Choroid plexus epithelial cell (primary cell): ENCODE measurements at places on chromosomes 16 and 17.
A peak's percentile ranks its signal among the peaks of the same experiment; 100 is the strongest.

- no peak for DNase-seq
These were observed 331.4 kb downstream of the GRIN2A start for GRCh38 chr16:9850817-9851216.

DNA sequence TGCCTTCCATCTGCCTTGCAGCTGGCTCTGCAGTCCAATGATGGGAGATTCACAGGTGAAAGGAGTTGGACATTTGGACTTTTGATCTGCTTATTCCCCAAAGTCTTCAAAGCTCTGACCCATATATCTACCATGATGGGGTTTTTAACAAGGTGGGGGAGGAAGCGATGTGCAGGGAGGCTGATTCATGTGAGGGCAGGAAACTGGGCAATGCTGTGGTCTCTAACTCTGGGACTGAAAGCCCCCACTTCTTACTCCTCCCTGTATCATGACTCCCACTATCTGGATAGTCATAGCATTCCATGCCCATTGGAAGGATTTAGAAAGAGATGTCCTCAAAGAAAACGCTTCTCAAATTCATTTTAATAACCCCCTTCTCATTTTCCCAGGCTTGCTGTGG lies 16.3 kb downstream of the HOXB1 start:
- DNase-seq, result no peak

DNA sequence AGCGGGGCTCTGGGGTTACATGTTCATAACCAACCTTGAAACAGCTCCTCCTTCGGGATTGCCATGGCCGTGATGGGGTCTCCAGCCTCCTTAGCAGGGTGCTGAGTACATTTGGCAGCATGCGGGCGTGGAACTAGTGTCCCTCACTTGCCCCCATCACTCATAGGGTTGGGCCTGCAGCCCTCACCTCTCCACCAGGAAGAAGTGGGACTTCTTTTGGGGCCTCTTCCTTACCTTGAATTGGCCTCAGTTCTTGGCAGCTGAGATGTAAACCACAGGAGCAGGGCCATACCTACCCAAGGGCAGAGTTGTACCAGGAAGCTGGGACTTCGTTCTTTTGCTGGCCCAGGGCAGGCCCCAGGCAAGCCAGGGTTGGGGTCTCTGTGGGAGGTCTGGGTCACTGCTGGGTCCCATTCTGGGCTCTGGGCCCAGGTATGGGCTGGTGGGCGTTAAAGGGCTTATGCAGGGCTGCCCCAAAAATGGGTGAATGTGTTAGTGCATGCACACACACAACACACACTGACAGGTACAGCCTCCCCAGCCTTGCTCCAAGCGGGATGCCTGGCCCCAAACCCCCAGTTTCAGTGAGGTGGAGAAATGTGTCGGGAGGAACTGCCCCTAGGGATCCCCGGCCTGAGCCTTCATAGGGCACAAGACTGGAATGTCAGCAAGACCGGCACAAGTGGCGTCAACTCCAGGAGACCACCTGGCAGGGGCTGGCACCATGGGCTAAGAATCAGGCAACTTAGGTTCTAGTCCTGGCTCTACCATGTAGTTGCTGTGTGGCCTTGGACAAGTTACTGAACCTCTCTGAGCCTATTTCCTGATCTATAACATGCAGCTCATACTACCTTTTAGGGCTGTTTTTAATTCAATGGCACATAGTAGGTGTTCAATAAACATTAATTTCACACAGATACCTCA lies 3.9 kb upstream of the KRT15 start:
- no peak for DNase-seq

DNA sequence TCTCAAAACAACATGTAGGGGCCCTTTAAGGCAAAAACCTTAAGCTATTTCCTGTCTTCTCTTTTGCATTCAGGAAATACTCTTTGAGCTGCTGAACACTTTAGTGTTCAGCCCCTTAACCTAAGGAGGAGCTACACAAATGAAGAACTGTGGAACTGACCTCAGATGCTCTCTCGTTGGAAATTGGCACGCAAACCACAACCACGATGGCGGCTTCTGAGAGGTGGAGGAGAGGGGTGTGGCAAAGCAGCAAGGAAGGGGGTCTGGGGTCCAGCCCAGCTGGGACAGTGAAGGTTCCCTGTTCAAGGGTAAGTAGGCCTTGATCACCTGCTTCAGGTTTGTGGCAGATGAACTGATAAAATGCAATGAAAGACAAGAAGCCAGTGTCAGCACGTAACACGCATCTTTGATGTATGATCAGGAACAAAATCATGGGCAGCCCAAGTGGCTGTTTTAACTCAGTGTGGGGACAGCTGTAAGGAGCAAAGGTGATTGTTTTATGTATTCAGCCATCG lies 291.6 kb upstream of the TNRC6C start:
- no peak for DNase-seq

DNA sequence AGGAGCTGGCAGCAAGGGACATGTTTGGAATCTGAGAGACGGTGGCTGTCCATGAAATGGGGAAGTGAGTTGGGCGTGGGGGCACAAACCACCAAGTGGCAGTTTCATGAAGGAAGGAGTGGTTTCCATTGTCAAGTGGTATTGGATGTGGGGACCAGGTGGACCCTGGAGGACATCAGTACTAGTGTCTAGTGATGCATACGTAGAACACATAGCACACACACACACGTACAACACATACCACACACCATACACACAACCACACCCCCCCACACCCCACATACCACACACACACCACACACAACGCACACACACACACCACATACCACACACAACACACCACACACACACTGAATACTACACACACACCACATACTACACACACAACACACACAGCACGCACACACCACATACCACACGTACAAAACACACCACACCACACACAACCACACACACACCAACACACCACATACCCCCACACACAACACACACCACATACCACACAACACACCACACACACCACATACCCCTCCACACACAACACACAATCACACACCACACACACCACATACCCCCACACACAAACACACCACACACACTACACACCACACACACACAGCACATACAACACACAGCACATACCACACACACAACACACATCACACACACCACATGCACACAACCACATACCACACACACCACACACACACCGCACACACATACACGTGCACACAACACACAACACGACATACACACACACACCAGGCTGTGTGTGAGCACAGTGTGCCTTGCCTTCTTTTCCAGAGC lies 41.1 kb upstream of the GSE1 start:
- no peak for DNase-seq

- no peak for DNase-seq
These were observed 15.3 kb upstream of the RPTOR start for GRCh38 chr17:80529104-80529903.

DNA sequence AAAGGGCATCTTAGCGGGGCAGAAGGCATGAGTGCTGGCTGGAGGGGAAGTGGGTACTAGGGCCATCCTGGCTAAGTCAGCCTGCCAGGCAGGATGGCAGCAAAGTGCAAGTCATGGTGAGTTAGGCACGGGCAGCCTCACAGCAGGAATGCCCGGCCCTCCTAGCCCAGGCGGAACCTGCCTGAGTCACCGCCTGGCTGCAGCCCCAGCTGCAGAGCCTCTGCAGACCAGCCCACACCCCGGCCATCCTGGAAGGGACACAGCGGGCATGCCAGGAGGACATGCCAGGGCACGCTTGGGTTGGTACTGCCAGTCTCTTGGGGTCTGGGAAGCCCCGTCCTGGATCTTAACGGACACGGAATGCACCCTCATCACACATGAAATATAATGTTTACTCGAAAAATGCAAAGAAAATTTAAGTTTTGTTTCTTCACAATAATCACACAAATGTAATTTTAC lies 5.0 kb upstream of the ALDH3A1 start:
- DNase-seq, result peak; percentile 51

GRCh38 chr17:63929860-63930766 lies 2.0 kb downstream of the CD79B start:
- DNase-seq, result no peak

GRCh38 chr16:69613378-69614154 lies 47.8 kb downstream of the NFAT5 start:
- DNase-seq, result peak; percentile 65

DNA sequence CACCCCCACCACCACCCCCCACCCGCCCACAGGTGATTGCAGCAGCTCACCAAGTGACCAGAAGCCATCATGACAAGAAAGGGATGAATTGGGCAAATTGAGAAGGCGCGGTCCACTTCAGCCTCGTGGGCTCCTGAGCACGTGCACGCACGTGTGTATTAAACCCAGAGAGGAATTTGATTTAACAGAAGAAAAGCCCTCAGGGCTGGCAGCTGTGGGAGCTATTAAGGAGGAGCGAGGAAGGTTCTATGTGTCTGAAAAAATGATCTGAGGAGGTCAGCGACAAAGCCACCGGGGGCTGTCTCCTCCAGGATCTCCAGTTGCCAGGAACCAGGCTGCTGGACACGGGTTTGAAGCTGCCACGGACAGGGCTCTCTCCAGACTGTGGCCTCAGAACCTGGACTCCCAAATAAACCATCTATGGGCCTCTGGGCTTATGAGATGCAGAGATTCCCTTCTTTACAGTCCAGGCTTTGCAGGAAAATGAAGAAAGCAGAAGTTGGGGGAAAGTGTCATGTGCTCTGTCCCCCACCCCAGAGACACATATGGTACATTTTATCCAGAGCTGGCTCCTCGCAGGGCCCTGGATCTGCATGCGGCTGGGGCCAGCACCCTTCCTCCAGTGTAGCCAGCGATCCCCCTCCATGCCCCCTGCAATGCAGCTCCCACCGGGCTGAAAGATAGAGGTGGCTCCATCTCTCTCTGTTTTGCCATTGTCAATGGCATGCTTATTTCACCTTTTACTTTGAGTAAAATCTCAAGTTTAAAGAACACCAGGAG lies 219.7 kb upstream of the RPL38 start:
- no peak for DNase-seq

DNA sequence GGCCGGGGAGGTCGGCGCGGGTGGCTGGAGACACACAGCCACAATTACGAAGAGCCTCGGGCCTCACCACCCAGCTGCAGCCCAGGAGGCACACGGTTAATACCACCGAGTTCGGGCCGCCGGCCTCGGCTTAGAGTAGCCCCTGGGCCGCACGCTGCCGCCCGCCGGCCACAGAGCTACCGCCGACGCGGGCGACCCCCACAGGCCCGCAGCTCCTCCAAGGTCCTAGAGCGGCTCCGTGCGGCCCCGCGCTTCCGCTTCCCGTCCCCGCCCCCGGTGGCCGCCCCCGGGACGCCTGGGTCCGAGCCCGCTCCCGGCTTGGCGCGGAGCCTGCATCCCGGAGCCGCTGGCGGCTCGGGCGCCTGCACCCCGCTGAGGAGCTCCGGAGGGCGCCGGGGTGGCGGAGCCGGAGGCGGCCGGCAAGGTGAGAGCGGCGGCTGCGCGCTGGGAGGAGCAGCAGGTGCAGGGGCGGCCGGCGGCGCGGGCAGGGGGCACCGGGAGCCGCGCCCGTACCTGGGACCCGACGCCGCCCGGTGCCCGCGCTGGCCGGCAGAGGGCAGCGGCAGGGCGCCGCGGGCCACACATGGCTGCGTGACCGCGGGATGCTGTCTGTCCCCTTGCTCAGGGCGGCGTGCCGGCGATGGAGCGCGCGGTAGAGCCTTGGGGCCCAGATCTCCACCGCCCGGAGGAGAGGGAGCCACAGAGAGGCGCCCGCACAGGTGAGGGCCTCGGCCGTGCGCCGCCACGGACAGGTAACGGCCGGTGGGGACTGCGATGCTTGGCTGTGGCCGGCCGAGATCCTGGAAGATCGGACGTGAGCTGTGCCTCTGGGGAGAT lies at the start of gene ZNF48:
ZNF48 (plus strand) TSS at position 266 of the 837 bp plus-strand sequence; CDS start at position 641, 375 bp downstream.
- DNase-seq, result peak; percentile 94

DNA sequence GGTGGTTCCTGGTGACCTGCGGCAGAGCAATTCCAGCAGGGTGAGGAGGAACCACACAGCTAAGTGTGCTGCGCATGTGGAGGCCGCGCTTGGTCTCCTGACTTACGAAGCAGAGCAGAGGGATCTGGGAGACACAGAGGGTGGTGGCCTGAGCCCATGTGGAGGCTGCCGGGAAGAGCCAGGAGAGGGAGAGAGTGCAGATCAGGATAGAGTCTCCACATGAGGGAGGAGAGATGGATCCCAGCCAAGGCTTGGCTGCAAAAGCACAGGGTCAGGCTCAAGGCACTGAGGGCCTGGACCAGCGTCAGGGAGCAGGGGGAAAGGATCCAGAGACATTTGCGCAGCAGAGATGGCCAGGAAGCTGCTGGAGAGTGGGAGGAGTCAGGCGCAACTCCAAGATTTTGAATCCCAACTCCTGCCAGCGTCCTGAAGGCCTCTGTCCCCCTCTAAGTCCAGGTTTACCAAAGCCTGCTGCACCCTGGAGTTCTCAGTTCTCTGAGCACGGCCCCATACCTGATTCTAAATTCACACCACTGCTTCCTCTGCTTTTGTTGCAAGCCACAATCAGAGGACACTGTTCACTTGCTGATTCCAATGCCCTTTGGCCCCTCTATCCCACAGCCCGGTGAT lies 11.3 kb upstream of the MLLT6 start:
- peak; percentile 55 for DNase-seq

GRCh38 chr16:57837305-57838125 lies 35.2 kb upstream of the KIFC3 start:
- DNase-seq, result no peak

DNA sequence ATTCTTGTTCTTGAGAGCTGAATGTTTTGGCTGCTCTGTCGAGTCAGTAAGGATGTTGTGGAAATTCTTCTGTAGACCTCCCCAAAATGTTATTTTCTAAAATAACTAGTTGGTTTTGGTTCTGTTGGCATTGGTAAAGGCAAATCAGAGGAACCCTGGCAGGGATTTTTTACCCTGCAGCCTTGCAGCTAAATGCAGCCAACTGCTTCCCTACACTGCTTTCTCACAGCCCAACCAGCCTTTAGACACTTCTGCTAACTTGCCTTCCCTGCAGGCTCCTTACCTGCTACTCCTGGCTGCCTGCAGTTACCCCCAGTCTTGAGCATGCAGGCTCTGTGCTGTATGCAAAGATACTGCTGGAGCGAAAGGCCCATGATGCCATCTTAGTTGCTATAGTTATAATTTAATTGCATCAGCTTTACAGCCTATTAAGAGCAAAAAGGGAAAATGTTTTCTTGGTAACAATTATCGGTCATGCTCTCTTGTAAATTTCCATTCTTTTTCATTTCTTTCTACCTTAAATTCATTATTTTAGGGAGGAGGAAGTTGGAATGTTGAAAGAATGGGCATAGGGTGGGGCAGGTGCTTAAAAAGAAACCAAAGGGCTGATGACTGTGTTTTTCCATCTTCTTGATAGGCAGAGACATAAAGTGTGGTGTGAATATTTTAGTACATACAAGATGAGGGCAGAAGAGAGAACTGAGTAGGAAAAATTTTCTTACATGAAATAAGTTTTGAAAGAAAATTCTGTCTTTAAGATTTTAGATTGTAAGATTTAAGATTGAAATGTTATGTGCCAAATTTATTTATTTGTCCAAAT lies 20.0 kb downstream of the NUP93 start:
- no peak for DNase-seq

DNA sequence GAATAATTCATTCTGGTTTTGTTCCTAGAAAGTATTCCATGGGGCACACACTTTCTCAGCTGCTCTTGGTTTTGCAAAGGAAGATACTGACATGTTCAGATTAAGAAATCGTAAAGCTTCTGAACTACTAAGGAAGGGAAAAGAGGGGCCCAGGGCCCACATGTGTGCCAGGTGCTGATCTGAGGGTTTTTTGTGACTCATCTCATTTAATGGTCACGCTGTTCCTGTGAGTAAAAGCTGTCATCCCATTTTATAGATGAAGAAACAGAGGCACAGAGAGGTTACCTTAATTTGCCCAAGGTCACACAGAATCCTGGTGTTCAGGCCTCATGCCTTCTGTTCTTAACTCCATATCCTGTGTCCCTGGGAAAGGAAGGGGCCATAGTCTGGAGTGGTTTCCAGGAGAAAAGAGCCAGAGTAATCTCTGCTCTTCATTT lies 113.2 kb downstream of the MSI2 start:
- peak; percentile 50 for DNase-seq

GRCh38 chr16:6897876-6898485 lies 434.7 kb upstream of the RBFOX1 start:
- DNase-seq, result no peak
